HuH-7.5 (cell line): ENCODE measurements at places on chromosomes 7 and 10.

GRCh38 chr7:70706698-70707097, 425.2 kb upstream of the GALNT17 start:
- DNase-seq, result no peak

GRCh38 chr7:47908720-47909119, 39.5 kb downstream of the PKD1L1 start:
- no peak for DNase-seq

DNA sequence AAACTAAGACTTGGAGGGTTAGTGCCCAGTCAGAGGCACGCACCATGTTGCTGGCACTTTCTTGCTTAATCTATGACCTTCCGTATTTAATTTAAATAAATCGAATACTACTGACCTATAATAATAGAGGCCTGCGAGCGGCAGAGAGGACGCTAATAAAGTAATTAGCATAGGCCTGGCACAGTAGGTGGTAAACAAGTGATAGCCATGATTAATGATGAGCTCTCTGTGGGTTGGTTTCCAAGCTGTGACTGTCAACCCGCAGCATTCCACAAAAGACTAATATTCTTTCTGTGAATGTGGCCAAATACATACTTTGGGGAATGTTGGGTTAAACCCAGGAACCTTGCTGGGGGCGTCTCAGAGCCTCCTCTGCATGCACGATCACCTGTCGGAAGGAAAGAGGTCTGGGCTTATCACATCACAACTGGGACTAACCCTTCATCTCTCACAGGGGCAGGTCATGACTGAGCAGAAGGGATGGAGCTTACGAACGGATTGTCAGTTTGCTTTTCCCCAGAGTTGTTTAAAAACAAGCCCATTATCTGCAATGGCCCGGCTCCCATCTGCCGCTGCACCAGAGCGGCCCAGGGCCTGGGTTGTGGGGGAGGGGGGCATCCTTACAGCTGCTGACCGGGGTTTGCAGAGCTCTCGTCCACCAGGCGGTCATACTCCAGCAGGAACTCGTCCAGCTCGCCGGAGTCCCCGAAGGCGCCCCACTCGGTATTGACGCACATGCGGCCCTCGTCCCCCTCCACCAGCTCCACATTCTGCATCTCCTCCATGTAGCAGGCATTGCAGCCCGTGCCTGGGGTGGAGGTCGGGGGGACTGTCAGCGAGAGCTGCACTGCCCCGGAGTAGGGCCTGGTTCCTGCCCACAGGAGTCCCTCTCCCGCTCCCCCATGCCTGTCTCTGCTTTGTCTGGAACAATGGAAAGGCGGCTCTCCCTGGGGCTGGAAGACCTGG, 6.2 kb upstream of the MYL7 start:
- no peak for DNase-seq

DNA sequence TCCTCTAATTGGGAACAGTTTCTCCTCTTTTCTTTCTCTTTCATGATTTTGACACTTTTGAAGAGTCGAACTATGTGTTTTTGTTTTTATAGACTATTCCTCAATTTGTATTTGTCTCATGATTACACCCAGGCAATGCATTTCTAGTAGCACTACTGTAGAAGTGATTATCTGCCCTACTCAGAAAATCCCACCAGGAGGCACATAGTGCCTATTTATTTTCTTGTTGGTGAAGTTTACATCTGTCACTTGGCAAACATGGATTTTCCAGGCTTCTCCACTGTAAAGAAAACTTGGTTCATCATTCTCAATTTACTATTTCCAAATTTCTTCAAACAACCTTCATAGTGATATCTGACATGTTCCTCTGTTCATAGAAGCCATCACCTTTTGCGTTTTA, 893.9 kb downstream of the CCSER2 start:
- no peak for DNase-seq

DNA sequence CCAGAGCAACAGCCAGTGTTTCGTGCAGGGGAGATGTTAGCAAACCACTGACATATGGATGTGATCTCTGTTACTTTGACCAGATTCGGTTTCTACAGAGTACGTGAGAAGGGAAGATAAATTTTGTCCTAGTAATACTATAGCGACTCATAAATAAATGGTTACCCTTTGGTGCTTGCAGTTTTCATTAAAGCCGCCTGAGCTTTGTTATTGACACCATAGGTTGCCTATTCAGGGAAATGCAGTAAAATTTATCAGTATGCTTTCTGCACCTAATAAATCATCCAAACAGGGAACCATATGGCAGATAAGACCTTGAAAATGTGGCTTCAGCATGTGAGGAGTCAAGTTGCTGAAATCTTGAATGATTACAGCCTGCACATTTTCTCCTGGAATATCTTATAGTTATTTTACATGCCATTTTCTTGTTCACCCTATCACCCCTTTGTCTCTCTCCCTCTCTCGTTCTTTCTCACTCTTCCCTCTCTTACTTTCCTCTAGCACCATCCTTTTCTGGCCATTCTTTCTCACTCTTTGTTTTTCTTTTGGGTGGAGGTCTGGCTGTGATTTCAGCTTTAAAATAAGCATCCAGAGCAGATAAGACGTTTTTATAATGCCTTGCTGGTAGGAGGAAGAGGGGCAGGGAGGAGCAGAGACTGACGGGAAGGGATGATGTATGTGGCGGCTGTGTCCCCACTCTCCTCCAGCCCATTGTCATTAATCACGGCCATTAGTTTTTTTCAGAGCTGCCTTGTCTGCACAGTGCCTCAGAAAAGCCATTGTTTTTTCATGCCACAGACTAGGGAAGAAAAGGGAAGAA, 182.5 kb downstream of the LRMDA start:
- DNase-seq, result no peak

GRCh38 chr10:61313460-61313859, 139.7 kb downstream of the TMEM26 start:
- no peak for DNase-seq

DNA sequence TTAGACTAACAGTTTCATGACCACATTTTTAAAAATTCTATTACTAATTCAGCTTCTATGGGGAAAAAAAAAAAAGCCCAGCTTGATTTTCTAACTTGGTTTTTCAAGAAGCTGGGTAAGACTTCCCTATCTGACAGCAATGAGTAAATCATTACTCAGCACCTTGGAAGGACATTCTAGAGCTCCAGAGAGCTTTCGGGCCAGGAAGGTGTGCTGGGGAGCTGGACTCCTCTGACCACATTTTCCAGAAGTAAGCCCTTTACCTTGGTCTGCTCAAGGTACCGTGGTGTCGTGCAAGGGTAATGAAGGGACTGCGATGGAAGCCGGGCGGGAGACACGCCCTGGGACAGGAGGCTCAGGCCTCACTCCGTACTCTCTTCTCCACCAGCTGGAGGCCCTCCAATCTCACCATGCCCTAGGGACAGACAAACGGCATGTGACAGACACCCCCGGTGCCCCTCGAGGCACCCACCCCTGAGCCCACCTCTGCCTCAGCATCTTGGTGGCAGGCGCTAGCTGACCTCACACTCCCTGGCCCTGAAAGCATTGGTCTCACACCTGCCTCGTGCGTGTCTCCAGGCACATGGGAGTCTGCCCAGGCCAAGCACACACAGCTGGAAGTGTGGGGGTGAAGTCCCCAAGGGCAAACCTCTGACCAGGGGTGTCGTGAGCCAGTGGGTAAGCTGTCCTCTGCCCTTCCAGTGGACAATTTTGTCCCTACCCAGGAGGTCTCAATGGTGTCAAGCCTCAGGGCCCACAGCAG, 152.1 kb downstream of the OAT start:
- DNase-seq, result no peak

DNA sequence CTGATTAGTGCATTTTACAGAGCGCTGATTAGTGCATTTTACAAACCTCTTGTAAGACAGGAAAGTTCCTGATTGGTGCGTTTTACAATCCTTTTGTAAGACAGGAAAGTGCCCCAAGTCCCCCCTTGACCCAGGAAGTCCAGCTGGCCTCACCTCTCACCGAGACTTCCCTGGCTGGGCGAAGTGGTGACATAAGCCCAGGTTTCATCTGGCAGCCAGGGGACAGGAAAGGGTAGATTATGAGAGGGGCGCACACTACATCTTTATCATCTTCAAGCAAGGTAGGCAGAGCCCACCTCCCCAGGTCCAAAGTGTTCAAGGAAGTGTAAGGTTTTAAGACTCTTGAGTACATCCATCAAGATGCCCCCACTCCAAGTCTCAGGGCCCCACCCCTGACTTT, 5.5 kb upstream of the GDF10 start:
- no peak for DNase-seq

DNA sequence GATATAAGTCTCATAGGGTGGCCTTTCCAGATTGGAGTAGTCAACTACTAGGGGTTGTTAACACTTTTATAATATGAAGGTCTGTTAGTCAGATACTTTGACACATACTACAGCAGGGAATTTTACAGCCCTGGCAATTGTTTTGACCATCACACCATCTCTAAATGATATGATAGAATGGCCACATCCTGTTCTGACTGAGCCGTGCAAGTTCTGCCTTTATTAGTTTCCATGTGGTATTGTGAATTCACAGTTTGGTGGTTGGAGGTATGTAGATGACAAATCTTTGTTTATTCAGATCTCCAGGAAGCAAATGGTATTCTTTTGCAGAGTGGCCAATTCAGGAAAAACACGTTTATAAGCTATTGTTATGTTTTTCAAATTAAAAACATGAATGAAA, 83.0 kb downstream of the NRG3 start:
- DNase-seq, result no peak

DNA sequence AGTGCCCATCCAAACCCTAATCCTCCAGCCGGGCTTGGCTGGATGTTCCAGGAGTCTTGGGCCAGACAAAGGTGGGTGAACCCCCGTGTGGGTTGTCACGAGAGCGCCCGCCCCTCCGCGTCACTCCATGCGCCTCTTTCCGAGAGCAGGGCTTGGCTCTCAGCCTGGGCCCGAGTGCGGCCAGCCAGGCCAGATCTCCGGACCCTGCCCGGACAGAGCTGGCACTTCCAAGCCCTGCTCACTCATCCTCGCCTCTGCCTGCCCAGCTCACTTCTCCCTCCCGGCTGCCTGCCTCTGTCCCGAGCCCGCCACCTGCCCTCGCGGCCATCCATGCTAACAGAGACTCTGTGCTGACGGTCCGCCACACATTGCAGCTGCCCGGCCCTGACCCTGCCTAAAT, 34.6 kb downstream of the AGAP3 start:
- DNase-seq, result no peak
